Activated CD4-positive, alpha-beta T cell treated with anti-CD3 and anti-CD28 coated beads for 1 hour (primary cell): ENCODE measurements at places on chromosomes 1 and 21.

GRCh38 chr1:29426701-29427279, 190.5 kb downstream of the PTPRU start:
- DNase-seq: no peak

- no peak for DNase-seq
These were observed 208.7 kb downstream of the SIPA1L2 start for GRCh38 chr1:232421143-232421796.

DNA sequence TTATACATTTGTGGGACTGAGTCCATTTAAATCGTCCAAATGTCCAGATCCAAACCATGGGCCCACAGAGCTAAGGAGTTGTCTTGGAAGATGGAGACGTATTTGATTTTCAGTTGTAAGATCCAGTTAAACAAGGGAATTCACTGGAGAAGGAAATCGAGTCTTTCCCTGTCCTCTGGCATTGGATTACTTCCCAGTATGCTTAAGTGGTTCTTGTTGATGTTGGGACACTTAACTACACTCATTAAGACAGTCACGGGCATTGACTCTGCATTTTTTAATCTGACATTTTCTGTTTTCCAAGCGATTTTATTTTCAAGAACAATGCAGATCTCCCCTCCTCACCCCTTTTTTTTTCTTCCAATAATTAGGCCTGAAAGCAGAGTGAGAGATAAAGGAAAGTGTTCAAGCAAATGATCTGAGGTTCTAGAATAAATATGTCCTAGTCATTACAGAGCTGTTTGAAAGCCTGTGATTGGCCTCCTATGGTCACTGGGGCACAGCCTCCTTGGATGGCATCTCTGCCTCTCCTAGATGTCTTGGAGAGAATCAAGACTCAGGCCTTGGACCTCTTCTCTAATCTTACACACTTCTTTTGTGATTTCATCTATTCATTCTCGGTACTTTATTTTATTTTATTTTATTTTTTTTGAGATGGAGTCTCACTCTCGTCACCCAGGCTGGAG, 48.9 kb downstream of the CD247 start:
- DNase-seq: no peak

- DNase-seq: no peak
These were observed 96.4 kb downstream of the CAMK2N1 start for GRCh38 chr1:20389571-20389970.

- DNase-seq: no peak
These were observed 61.6 kb upstream of the PRDX6 start for GRCh38 chr1:173415490-173415889.

DNA sequence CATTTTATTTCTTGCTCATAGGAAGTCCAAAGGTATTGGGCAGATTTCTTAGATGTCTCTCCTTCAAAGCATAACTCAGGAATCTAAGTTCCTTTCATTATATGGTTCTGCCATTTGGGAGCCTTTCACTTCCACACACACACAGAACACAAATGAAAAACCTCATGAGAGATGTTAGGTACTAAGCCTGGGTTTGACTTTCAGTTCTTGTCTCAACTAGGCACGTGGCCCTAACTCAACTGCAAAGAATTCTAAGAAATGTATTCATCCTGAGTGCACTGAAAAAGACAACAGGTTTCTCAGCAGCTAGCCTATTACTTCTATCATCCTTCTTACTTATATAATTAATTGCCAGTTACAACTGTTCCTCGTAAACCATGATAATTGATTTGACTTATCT, 190.0 kb upstream of the SAMSN1 start:
- no peak for DNase-seq

DNA sequence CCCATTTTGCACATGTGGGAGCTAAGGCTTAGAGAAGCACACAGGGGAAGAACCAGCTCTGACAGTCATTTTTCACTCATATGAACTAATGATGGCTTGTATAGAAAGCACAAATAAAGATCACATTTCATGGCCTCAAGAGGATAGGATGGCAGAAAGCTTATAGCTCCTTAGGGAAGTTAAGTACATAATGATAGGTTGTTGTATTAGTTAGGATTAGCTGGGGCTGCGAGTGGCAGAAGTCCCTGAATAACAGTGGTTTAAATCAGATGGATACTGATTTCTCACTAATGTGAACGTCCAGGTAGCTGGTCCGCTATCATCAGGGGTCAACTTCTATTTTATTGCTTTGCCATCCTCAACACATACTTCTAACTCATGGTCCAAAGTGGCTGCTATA, 284.0 kb downstream of the RPS6KC1 start:
- no peak for DNase-seq

DNA sequence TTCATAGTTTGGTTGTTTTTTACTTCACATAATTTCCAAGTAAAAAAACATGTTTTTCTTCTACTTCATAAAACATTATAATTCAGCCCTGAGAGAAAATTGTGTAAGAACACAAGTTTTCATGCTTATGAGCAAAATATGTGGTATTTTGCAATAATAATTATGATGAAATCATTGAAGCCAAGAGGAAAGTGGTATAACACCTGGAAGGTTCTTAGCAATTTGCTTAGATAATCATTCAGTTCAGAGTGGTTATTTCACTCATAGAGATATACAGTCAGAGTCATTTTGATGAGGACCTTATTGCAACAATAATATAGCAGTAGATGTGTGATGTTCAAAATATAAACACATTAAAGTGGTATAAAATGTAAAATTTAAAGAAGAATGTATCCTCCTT, 94.5 kb downstream of the PLPPR4 start:
- no peak for DNase-seq

DNA sequence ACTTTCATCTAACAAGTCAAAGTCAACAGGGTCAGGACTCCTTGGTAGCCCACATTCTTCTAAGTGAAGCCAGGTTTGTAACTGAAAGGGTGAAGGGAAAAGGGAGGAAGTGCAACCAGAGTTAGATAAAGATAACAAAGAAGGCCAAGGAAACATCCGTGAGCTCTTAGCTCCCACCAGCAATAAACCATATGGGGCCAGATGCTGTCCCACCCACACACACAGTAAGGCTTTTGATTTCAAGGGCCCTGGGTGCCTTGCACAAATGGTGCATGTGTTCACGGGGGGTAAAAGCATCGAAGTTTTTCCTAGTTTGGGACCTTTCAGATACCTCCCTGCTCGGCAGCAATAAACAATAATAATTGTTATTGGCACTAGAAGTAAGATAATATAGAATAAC, 5.1 kb upstream of the TIAM1 start:
- no peak for DNase-seq

- DNase-seq: no peak
These were observed 29.5 kb downstream of the AZIN2 start for GRCh38 chr1:33110477-33110876.

DNA sequence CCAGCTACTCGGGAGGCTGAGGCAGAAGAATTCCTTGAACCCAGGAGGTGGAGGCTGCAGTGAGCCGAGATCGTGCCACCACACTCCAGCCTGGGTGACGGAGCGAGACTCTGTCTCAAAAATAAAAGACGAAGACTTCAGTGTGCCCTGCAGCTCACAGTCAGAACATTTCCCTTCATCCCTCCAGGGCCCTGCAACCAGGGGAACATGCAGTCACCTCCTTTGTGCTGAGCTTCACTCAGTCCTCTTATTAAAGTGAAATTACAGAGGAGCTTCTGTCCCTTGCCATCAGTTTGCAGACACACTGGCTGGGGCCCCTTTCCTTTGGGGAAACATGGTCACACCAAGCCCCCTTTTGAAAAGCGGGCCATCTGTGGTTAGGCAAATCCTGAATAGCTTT, 24.2 kb downstream of the FHAD1 start:
- no peak for DNase-seq

GRCh38 chr1:207248544-207249198, 72.8 kb upstream of the CD55 start:
- DNase-seq: no peak

- DNase-seq: no peak
These were observed 5.9 kb upstream of the MARCKSL1 start for GRCh38 chr1:32341971-32342370.

DNA sequence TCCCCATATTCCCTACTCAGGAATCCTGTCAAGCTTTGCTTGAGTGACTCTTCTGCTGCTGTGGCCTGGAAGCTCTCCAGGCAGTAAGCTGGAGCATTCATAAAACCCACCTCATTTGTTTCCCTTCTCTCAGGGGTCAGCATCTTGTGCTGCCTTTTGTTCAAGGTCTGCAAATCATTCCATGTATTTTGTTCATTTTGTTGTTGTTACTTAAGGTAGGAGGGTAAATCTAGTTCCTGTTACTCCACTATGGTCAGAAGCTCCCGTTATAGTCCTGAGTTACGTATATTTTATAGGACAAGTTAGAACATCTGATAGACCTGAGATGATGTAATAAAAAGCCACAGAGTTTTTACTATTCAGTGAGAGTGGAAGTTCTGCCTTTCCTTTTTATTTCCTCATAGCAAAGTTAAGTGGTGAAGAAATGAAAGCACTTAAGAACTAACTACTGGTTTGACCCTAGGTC, 9.9 kb downstream of the SYNJ1 start:
- DNase-seq: no peak

GRCh38 chr1:178564086-178564782, 51.3 kb downstream of the TEX35 start:
- no peak for DNase-seq

DNA sequence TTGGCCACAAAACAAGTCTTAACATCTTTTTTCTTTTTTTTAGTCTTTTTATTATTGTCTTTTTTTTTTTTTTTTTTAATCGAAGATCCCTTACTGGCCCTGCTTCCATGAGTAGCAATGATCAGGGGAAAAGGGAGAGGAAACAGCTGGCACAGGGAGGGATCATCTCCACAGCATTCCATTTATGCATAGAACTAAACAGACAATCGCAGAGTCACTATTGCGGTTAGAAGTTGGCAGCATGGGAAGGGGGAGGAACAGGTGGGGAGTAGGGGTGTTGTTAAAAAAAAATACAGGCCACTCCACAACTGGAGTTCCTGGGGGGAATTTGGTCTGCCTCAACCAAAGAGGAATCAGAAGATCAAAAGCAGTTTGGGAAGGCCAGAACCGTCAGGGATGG, 55.4 kb downstream of the C1orf185 start:
- no peak for DNase-seq

DNA sequence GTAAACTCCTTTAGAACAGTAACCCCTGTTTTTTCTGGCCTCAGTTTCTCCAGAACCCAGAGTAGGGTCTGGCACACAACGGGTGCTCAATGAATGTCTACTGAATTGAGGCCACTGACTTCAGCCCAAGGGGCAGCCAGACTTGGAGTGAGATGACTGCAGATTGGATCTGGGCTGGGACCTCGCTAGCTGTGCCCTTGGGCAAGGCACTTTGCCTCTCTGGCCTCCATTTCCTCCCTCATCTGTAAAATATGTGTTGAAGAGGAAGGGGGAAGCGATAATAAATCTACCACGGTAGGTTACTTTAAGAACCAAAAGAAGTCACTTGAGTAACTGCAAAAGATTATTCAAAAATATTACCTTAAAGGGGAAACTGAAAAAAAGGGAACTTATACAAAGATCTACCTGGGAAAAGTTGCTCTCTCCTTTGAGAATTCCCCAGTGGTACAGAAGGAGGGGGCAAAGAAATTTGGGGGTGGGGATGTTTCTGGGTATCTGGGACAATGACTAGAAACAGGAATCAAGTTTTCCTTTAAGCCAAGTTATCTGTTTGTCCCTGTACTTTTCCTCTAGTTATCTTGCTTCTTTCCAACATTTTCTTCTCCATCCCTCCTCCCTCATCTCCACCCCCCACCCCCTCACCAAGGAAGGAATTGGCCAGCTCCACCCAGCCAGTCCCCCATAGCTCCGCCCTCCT, 394 bp upstream of the GRHL3 start:
- no peak for DNase-seq

GRCh38 chr1:44894591-44894990, 51.5 kb upstream of the PTCH2 start:
- DNase-seq: no peak

GRCh38 chr1:57204091-57204490, 219.8 kb downstream of the DAB1 start:
- no peak for DNase-seq

GRCh38 chr1:209403921-209404320, 179.6 kb upstream of the CAMK1G start:
- DNase-seq: no peak

- no peak for DNase-seq
These were observed 66.7 kb downstream of the TEX35 start for GRCh38 chr1:178579562-178579961.

DNA sequence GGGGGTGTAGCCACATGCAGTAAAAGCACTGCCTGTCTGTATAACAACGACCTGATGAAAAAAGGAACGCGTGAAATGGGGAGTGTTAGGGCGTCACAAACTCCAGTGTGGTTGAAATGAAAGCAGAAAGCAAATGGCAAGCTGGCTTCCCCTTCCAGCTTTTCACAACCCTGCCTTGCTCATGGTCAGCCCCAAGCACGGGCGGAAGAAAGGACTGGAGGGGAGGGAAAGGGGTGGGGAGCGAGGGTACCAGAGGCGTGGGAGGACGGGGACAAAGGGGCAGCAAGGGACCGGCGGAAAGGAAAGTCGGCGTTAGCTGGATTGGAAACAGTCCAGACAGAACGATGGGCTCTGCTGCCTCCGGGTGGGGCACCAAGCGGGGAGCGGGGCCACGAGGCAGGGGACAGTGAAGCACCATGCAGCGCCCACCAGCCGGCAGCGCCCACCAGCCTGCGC, 9.6 kb downstream of the VPS26C start:
- DNase-seq: no peak

GRCh38 chr1:39571178-39571483, 5.5 kb downstream of the PABPC4 start:
- DNase-seq: no peak

GRCh38 chr1:205934788-205935187, 8.5 kb downstream of the SLC26A9 start:
- DNase-seq: no peak

- DNase-seq: no peak
These were observed 183.8 kb downstream of the DNAH14 start for GRCh38 chr1:225113265-225113664.

DNA sequence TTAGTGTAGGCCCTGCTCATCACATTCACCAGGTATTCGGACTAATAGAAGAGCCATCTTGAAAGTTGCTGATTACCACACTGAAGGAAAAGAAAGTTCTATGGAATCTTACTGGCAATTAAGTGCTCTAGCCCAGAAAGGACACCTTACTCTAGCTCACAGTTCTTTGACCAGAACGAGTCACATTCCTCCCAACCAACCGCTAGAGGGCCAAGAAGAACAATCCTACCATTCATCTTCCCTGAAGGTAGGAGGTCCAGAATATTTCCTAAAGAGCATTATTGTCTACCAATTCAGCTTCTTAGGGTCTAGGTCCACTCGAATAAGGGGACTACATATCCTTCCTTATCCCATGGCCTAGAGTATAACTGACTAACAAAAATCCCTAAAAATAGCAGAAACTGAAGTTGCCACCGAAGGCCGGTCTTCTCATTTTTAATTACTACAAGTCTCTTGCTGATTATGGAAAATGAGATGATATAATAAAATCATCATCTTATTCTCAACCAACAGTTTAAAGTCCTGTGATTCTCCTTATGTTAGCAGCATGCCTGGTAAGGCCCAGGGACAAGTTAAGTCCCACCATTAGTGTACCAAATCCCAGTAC, 2.7 kb upstream of the FMO1 start:
- DNase-seq: no peak
